Suppressor macrophage treated with lipopolysaccharide for 4 hours (primary cell): ENCODE measurements at places on chromosomes 2 and 18.

DNA sequence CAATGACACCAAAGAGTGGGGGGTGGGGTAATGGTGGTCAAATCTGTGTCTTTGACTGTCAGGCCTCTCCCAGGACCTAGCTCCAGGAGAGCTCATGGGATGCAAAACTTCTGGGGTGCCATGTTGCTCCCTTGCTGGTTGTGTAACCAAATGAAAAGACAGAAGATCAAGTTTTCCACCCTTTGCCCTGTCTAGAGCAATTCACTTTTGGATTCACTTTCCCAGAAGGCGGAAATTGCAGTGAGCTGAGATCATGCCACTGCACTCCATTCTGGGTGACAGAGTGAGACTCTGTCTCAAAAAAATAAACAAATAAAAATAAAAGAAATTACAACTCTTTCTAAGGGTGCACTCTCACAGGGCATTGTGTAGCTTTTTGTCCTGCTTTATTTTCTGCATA is 34.9 kb upstream of the PLA2R1 start:
- no peak for DNase-seq

- no peak for DNase-seq
Measured at GRCh38 chr2:63121055-63121834, 70.6 kb downstream of the OTX1 start.

DNA sequence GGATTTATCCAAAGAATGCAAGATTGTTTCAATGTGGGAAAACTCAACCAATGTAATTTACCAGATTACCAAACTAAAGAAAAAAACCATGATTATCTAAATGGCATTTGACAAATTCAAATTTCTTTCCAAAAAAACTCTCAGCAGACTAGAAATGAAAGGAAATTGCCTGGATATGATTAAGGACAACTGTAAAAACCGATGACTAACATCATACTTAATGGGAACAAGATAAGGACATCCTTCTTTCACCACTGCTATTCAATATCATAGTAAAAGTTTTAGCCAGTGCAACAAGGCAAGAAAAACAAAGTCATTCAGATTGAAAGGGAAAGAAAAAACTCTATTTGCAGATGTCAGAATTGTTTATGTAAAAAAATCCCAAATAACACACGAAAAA is 4.4 kb upstream of the CCDC150 start:
- no peak for DNase-seq

DNA sequence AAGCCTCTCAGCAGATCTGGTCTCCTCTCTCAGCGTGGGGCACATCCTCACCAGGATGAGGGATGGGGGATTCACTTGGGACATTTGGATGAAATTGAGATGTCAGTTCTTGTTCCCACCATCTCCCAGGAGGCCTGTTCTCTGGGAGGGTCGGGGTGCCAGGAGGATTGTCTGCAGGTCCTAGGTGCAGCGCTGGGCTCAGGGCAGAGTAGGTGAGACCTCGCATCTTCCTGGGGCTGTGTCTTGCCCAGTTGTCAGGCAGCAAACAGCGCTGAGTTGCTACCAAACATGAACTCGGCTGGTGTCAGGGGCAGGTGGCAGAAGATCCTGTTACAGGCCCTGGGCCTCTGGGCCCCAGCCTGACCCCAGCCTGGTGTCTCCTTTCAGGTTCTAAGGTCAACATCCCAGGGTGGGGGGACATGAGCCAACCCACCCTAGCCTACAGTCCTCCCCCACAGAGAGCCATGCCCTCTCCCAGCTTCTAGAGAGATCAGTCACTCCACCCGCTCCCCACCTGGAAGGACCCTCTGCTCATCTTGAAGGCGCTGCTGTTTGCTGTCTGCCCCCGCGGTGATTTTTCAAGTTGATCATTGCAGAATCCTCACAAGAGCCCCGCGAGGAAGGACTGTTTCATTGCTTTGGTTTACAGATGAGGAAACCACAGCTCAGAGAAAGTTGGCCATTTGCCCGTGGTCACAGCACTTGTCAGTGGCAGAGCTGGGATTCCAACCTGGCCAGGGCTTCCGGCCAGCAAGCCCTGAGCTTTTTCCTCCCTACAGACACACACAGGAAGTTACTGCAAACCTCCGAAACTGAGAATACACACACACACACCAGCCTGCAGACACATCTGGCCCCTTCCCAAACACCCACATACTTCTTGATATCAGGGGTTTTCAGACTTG is 83.9 kb downstream of the STPG4 start:
- DNase-seq: peak; percentile 87

DNA sequence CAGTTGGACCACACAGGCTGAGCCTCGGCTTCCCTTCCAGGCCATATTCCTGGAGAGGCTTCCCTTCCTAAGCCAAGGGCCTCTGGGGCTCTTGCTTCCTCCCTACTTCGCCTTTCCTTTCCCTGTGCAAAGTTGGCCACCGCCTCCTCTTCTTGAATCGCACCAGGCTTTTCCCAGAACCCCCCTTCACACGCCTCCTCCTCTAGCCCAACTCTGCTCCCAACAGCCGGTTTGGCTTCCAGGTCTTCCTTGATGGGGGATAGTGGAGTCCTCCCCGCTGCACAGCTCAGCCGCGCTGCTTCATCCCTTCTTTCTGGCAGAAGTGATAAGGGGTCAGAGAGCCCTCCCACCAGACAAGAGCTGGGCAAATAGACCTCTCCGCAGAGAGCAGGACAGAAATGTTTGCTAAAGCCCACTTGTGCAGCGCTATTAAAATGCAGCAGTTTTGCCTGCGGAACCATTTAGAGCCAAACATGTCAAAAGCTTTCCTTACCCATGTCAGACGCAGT is 56.4 kb downstream of the SNORC start:
- DNase-seq: no peak
